EH (cell line): ENCODE measurements at places on chromosomes 12 and 14.

DNA sequence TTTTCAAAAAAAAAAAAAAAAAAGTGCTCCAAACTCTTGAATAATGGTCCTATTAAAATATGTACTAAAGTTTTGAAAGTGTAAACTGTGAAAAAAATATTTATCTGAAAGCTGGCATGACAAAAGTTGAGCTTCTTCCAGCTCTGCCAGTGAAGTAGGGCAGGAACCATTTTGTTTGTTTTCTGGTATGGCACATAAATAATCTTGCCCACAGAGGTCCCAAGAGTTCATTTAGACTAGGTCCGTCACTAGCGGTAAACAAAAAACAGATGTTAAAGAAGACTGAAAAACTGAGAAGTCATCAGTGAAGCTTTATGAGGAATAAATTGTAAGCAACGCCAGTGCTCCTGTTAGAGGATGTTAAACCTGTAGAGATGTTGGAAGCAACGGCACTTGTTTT is 7.0 kb downstream of the ERP27 start:
- peak; percentile 41 for DNase-seq

DNA sequence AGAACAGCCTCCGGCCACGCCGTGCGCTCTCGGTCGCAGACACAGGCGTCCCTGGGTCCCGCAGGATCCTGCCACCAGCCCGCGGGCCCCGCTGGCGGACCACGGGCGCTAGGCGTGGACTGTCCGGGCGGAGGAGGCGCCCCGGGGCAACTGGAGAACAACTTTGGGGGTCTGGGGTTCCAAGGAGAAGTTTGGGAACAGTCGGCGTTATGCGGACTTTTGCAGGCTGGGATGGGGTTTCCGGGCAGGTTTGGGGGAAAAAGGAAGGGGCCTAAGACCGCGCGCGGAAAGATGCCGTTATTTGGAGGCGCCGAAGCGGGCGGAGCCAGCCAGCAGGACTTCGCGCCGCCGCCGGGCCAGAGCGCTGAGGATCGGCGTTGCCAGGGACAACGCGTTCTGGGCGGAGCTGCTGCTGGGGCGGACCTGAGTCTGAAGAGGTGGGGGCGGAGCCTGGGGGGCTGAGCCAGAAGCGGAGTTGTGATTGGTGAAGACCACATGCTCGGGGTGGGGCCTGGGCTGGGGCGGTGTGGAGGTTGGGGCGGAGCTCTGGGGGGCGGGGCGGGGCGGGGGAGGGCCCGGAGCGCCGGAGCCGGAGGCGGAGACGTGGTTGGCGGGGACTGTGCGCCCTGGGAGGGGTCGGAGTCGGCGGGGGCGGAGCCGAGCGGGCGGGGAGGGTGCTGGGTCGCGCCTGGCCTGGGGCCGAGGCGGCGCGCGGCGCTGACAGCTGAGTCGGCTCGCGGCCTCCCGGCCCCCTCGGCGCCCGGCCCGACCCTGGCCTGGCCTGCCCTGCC is at the start of gene CYP46A1:
TSS of gene CYP46A1 (plus strand) at position 680 of the 791 bp plus-strand sequence. CDS start 120 bp downstream, outside the sequence.
- peak; percentile 99 for DNase-seq

GRCh38 chr12:60522684-60523400 is 927.0 kb downstream of the SLC16A7 start:
- no peak for DNase-seq

DNA sequence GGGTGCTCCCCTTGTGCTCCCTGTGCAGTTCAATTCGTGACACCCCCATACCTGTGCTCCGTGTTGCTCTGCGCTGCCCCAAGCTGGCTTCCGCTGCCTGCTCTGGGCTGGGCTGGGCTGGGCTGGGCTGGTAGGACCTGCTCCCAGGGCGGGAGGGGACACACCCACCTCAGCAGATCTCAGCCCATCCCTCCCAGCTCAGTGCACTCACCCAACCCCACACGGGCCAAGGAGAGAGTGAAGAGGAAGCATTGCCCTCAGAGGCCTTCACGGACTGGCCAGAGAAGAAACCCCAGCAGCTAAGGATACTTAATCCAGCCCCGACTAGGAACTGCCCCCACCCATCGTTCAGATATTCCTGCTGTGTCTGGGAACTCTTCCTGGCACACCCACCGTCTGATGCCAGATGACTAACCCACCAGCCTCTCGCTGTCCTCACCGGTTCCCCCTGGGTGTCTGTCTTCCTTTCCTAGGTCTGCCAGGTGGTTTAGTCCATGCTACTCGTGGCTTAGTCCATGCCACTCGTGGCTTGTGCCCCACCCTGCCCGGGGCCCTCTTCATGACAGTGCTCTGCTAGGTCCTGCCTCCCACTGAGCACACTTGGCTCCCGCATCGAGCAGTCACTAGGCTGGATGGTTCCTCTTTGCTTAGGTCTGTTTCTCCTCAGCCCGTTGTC is at the start of gene LPAR5:
TSS of gene LPAR5 (minus strand) at position 104 of the 676 bp plus-strand sequence. CDS start 14,711 bp downstream, outside the sequence.
- peak; percentile 40 for DNase-seq

DNA sequence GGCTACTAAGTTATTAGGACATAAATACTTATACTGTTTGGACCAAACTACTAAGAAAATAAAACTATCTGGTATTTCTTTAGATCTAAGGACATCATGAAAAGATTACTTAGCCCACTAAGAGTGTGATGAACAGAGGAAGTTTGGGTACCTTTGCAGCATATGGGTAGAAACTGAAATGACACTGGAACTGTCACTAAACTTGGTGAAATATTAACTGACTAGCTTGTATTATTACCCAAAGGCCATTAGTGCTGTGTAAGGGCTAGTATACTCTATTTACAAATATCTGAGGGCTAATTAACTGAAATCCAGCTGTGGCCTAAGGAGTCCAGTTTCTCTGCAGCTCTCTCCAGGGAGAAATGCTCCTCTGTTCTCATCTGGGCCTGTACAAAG is 45.5 kb downstream of the PAWR start:
- no peak for DNase-seq

- no peak for DNase-seq
Observed at GRCh38 chr12:39623919-39624318, 4.3 kb upstream of the ABCD2 start.

GRCh38 chr14:93688820-93689219 is 99.5 kb downstream of the PRIMA1 start:
- DNase-seq: no peak

DNA sequence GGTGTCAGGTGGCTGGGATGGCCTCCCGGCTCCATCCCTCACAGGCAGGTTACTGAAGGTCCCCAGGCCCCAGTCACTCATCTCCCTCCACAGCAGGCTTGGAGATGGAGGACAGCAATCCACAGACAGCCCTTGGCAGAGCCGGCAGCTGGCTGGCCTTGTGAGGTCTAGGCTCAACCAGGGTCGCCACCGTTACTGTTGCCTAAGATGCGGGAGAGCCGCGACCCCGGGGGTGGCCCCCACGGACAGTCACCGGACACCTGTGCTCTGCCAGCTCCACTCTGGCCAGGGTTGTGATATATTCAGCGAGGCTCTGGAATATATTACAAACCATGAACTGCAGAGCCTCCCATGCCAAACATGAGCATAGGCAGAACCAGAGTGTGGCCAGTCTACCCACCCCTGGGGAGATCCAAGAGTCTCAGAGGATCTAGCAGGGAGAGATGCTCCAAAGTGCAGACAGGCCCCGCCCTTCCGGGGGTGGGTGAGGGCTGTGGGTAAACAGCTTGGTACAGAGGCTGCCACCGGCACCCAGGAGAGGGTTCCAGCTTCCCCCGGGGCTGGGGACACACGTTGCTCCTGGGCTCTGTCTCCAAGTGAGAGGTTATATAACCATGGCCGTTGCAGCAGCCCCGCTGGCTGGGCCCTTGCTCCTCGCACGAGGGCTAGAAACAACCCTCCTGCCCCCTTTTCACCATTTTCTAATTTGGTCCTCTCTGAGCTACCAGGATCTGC is 55.9 kb upstream of the DIO3 start:
- DNase-seq: no peak

DNA sequence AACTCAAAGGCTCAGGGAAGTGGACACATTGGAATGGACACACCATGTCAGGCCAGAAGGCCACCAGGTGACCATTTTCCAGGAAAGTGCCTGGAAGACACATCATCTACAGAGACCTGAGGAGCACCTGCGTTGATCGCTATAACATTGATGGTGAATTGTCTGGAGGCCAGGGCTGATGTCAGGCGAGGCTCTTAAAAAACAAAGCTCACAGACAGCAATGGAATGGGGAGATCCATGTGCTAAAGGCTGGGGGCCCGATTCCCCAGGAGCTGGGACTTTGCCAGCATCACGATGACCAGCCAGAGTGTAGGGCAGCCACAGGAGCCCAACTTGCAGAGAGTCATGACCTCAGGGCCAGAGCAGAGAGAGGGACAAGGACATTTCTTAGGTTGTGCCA is 30.3 kb downstream of the DIO3 start:
- no peak for DNase-seq

DNA sequence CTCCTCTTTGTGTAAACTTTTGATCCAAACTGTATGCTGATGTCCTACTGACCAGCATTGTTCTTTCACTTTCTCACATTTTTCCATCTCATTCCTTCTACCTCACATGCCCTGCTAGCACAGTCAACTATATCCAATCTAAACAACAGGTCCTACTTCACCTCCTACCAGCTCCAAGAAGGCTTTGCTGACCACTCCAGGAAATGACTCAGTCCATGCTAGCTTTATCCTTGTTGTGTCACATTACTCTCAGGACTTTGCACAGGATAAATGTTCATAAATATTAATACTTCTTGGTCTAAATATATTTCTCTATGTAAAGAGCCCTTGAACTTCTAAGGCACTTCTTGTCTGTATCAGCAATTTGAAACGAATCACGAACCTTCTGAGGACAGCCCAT is 64.9 kb upstream of the PCED1B start:
- peak; percentile 89 for DNase-seq

- no peak for DNase-seq
Observed at GRCh38 chr12:122501489-122501989, 807 bp upstream of the ZCCHC8 start.

GRCh38 chr12:100624571-100624970 is 51.1 kb downstream of the GAS2L3 start:
- DNase-seq: no peak

DNA sequence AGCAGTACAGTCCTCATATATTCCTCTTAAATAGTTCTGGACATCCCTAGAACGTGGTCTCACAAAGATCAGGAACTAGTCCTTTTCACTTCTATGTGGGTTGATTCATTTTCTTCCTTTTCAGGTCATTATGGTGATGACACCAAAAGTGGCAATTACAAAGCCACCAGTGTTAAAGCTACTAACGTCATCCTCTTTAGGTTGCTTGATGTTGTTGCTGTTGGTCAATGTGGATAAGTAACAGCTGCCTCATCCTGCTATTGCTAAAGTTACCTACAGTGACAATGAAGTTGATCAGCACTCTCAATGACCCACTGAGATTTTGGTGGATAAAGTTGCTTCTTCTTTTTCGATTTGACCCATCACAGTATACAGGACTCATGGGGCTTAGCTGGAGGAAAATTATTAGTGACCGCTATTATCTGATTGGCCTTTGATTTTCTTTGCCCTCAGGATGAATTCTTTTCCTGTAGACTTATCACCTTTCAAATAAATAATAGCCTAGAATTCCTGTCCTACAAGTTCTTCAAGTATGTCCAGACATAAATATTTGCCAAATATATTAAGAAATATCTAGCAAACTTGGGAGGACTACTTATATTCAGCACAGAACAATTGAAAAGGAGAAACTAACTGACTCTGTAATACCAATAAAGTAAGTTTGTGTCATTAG is 54.0 kb upstream of the ATP2B1 start:
- DNase-seq: no peak

GRCh38 chr12:107320929-107321631 is 227.7 kb upstream of the CRY1 start:
- peak; percentile 14 for DNase-seq

GRCh38 chr12:14605401-14605989 is 37.8 kb upstream of the PLBD1 start:
- no peak for DNase-seq

- DNase-seq: peak; percentile 67
Observed at GRCh38 chr14:22994762-22995275, 12.5 kb upstream of the AJUBA start.

- DNase-seq: no peak
Observed at GRCh38 chr12:169528-170370, 44.2 kb downstream of the SLC6A12 start.

DNA sequence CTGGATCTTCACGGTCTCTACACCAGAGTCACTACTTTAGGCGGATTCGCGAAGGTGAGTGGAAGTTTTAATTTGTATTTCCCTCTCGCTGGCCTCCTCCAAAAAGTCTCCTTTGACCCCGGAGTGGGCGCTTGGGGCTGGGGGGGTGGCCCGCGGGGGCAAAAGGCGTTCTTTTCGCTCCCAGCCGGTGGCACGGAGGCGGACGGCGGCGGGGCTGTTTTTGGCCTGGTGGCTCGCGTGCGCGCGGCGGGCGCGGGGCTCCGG is 510 bp downstream of the ARID2 start:
- no peak for DNase-seq

- peak; percentile 20 for DNase-seq
Observed at GRCh38 chr14:67137744-67138371, 51.4 kb upstream of the GARIN2 start.

DNA sequence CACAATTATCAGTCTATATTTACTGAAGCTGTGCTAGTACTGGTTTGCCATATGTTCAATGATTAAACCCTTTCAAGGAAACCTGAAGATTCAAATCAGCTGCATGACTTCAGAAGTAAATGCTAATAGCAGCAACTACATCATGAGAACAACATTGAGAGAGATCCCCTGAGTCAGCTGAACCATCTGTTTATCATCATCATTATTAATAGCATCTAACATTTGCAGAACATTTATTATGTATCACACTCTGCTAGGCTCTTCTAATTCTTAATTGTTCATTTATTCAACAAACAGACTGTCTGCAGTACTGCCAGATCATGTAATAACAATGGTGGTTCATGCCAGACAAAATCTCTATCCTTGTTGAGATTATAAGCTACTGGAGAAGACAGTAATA is 157.4 kb downstream of the KLHL28 start:
- no peak for DNase-seq

DNA sequence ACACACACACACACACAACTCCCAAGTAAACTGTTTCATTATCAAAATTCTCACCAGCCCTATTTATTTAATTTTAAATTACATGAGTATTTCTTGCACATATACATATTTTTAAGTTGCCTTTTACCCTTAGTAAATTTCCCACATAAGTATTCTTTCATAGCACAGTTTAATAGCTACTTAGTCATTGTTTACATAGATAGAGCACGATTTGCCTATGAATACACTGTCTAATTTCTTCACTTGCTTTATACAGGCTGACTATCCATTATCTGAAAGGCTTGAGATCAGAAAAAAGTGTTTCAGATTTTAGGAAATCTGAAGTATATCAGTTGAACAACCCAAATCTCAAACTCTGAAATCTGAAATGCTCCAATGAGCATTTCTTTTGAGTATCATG is 30.9 kb downstream of the NIN start:
- DNase-seq: peak; percentile 76

GRCh38 chr12:50123203-50123602 is 11.2 kb downstream of the COX14 start:
- DNase-seq: peak; percentile 28

DNA sequence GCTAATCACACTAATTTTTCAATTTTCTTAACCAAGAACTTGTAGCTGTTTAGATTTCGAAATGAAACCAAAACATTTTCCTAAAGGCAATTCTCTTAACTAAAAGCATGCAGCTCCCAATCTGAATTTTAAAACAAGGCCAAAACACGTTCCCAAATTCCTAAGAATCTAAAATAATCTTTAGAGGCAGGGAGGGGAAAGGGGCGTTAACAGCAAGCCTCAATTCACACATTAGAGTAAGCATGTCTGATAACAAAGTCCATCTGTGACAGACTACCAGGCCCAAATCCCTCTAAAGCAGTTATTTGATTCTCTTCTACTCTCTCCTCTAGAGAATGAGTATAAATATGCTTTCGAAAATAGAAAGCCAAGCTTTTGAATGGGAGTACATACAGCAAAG is 754 bp downstream of the ATG14 start:
- DNase-seq: no peak

- DNase-seq: peak; percentile 52
Observed at GRCh38 chr12:78229591-78230101, 399.0 kb downstream of the NAV3 start.

- DNase-seq: no peak
Observed at GRCh38 chr12:67107751-67108269, 161.3 kb upstream of the CAND1 start.
